Stimulated activated memory B cell treated with anti-CD40 and anti-IgM and Interleukin-4, amounts not matched to agents 10 μg/mL and 1 μg/mL and 100 μg/mL, for 72 hours (primary cell): ENCODE measurements at places on chromosomes 5 and 9.

- ATAC-seq, result no peak
- H3K4me3 ChIP-seq, result no peak overlapping the region
- H3K27ac ChIP-seq, result no peak overlapping the region
- peaks cover 15% of the 10 kb centered on the region for H3K27me3 ChIP-seq
- H3K36me3 ChIP-seq, result no peaks in the 10 kb centered on the region
Observed at GRCh38 chr5:73363911-73364730, 84.5 kb downstream of the FOXD1 start.

DNA sequence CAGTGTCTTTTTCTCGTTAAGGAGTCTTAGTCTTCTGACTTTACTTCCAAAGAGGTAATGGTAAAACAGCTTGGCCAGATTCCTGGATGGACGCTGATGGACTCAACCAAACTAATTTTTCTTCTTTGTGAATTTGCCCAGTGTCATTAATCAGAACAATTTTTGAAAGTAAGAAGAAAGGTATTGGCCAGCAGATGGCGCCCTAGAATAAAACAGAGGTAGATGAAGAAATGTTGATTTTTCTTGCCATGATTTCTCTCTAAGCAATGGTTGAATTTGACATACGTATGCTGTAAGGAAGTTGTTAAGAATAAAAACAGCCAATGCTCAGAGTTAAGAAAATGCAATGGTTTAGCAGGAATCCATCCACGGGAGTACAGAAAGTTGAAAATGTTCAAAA is 500.0 kb downstream of the DIRAS2 start:
- H3K27me3 ChIP-seq, result peaks cover 23% of the 10 kb centered on the region
- peaks cover 6% of the 10 kb centered on the region for H3K4me1 ChIP-seq
- no peak overlapping the region for H3K27ac ChIP-seq
- H3K4me3 ChIP-seq, result no peak overlapping the region

DNA sequence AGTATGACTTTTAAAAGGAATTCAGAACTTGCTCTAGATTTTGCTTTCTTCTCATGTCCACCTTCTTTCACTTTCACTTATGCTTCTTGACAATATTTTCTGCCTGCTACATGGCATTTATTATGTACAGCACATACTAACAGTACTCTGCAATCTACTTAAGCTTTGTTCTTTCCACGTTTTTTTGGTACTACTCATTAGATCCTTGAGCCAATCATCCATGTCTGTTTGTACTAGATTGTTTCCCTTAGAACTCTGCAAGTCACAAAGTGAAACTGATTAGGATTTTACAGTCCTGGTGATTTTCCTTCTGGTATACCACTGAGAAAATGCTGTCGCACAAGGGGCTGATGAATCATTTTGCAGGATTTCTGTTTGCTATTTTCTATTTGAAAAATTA is 78.3 kb downstream of the PARP8 start:
- peak overlapping the region; percentile 18 for H3K27ac ChIP-seq
- H3K4me1 ChIP-seq, result peaks cover 52% of the 10 kb centered on the region
- peak overlapping the region; percentile 85 for H3K4me3 ChIP-seq
- no peaks in the 10 kb centered on the region for H3K27me3 ChIP-seq
- peaks cover 10% of the 10 kb centered on the region for H3K36me3 ChIP-seq

DNA sequence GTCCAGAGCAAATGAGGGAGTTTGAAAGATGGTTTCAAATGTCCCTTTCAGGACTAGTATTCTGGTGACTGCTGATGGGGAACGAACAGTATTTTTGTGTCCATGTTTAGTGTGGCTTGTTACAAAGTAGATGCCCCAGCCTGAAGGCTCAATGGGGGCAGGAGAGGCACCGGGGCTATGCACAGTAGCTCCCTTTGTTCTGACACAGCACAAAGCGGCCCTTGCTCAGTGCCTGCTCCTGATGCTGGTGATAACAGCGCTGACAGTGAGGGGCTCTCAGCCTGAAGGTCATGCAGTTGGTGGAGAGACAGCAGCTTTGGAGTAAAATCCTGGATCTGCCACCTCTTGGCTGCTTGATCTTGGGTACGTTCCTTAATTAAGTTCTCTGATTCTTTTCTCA is 188.9 kb downstream of the SLIT3 start:
- no peak overlapping the region for H3K27ac ChIP-seq
- H3K4me3 ChIP-seq, result no peak overlapping the region
- H3K27me3 ChIP-seq, result no peaks in the 10 kb centered on the region
- no peak for ATAC-seq

GRCh38 chr9:130433168-130433946 is 11.4 kb upstream of the ASS1 start:
- ATAC-seq, result peak; percentile 62
- peaks cover 5% of the 10 kb centered on the region for H3K36me3 ChIP-seq
- no peak overlapping the region for H3K27ac ChIP-seq
- peak overlapping the region; percentile 34 for H3K4me3 ChIP-seq
- H3K27me3 ChIP-seq, result peaks cover 91% of the 10 kb centered on the region

- ATAC-seq, result peak; percentile 61
- no peak overlapping the region for H3K4me3 ChIP-seq
- H3K36me3 ChIP-seq, result peaks cover 6% of the 10 kb centered on the region
- peaks cover 73% of the 10 kb centered on the region for H3K4me1 ChIP-seq
- peak overlapping the region; percentile 72 for H3K27ac ChIP-seq
- H3K27me3 ChIP-seq, result no peaks in the 10 kb centered on the region
Observed at GRCh38 chr9:71897577-71897976, 13.4 kb downstream of the ABHD17B start.

- H3K4me3 ChIP-seq, result no peak overlapping the region
- H3K36me3 ChIP-seq, result no peaks in the 10 kb centered on the region
- ATAC-seq, result no peak
Observed at GRCh38 chr9:18771011-18771410, 262.0 kb downstream of the SAXO1 start.

- no peaks in the 10 kb centered on the region for H3K36me3 ChIP-seq
- peaks cover 9% of the 10 kb centered on the region for H3K27me3 ChIP-seq
- no peak overlapping the region for H3K4me3 ChIP-seq
- no peaks in the 10 kb centered on the region for H3K4me1 ChIP-seq
- no peak overlapping the region for H3K27ac ChIP-seq
Observed at GRCh38 chr5:143886651-143887638, 75.0 kb downstream of the HMHB1 start.

DNA sequence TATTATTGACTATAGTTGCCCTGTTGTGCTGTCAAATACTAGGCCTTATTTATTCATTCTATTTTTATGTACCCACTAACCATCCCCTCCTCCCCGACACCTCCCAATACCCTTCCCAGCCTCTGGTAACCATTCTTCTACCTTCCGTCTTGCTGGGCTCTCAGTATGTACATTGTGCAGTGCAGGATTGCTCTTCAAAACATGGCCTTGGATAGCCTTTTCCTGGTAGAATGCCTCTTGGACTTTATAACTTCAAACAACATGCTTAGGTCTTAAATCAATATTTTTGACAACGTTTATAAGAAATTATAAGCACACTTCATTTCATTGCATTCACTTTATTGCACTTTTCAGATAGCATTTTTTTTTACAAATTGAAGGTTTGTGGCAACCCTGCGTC is 172.6 kb upstream of the ACTBL2 start:
- H3K4me3 ChIP-seq, result no peak overlapping the region
- ATAC-seq, result no peak
- H3K27ac ChIP-seq, result no peak overlapping the region
- H3K36me3 ChIP-seq, result no peaks in the 10 kb centered on the region
- no peaks in the 10 kb centered on the region for H3K4me1 ChIP-seq

- H3K36me3 ChIP-seq, result peaks cover 5% of the 10 kb centered on the region
- H3K27ac ChIP-seq, result peak overlapping the region; percentile 92
- peak overlapping the region; percentile 42 for H3K4me3 ChIP-seq
Observed at GRCh38 chr9:109972026-109972882, 192.3 kb downstream of the PALM2AKAP2 start.

DNA sequence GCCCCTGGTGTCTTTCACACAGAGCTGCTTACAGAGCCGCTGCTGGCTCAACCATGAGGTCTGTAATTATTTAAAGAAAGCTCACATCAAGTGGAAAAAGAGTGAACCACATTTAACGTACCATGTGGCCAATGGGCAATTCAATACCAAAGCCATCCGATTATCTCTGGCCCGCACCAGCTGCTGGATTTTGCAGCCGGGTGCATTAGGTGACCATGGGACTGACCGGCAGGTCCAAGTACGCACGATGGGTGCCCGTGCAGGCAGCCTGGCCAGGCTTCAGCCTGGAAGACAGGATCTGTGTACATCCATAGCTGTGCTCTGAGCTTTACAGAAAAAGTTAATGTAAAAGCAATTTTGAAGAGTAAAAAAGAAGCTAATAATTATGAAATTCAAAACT is 20.5 kb downstream of the PPARGC1B start:
- H3K36me3 ChIP-seq, result no peaks in the 10 kb centered on the region
- no peaks in the 10 kb centered on the region for H3K27me3 ChIP-seq
- no peak for ATAC-seq
- H3K27ac ChIP-seq, result no peak overlapping the region
- no peak overlapping the region for H3K4me3 ChIP-seq

GRCh38 chr9:77433675-77434445 is 214.3 kb downstream of the GNA14 start:
- no peak overlapping the region for H3K4me3 ChIP-seq
- peak; percentile 60 for ATAC-seq
- peaks cover 7% of the 10 kb centered on the region for H3K4me1 ChIP-seq
- no peaks in the 10 kb centered on the region for H3K36me3 ChIP-seq
